ENCODE measurements at places on chromosomes 5 and 9. TPM values are rescaled to one million over a fixed set of nuclear protein-coding genes. Genes with fewer than 3 reads are reported as not detected.

GRCh38 chr9:135131488-135131887 is 44.0 kb downstream of the OLFM1 start:
- H3K4me1 ChIP-seq, result peaks cover 2% of the 10 kb centered on the region
- peaks cover 14% of the 10 kb centered on the region for H3K27me3 ChIP-seq
- H3K27ac ChIP-seq, result no peak overlapping the region
- H3K36me3 ChIP-seq, result no peaks in the 10 kb centered on the region

- H3K27ac ChIP-seq, result no peak overlapping the region
- peak overlapping the region; percentile 79 for H3K4me3 ChIP-seq
- peaks cover 29% of the 10 kb centered on the region for H3K4me1 ChIP-seq
- H3K27me3 ChIP-seq, result peaks cover 77% of the 10 kb centered on the region
- no peak for DNase-seq
Observed at GRCh38 chr5:159096924-159097783, 2.6 kb downstream of the EBF1 start.

GRCh38 chr9:93698140-93698908 is 121.9 kb downstream of the PHF2 start:
- DNase-seq, result no peak
- H3K4me3 ChIP-seq, result no peak overlapping the region
- no peak overlapping the region for H3K27ac ChIP-seq

- no peak overlapping the region for H3K4me3 ChIP-seq
- no peak for DNase-seq
- no peaks in the 10 kb centered on the region for H3K4me1 ChIP-seq
- H3K27me3 ChIP-seq, result no peaks in the 10 kb centered on the region
- no peak overlapping the region for H3K27ac ChIP-seq
Observed at GRCh38 chr9:16501726-16502125, 368.7 kb downstream of the BNC2 start.

GRCh38 chr9:28270156-28270555 is 696.9 kb upstream of the C9orf72 start:
- H3K36me3 ChIP-seq, result no peaks in the 10 kb centered on the region
- H3K4me1 ChIP-seq, result no peaks in the 10 kb centered on the region

DNA sequence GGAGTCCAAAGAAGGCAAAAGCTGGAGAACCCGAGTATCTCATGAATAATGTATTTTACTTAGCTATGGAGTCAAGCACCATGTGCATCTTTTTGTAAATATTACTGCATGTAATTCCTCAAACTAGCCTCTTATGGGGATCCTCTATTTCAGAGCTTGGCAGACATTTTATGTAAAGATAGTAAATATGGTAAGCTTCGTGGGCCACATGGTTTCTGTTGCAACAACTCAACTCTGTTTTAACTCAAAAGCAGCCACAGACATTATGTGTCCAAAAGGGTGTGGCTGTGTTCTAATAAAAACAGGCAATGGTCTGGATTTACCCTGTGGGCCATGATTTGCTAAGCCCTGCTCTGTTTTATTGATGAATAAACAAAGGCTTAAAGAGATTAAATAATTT is 17.3 kb downstream of the DAPK1 start:
- DNase-seq, result no peak
- H3K36me3 ChIP-seq, result no peaks in the 10 kb centered on the region

- no peak overlapping the region for H3K4me3 ChIP-seq
- H3K36me3 ChIP-seq, result no peaks in the 10 kb centered on the region
- no peaks in the 10 kb centered on the region for H3K27me3 ChIP-seq
Observed at GRCh38 chr5:143448518-143448917, 45.0 kb upstream of the NR3C1 start.

- H3K27ac ChIP-seq, result no peak overlapping the region
- H3K4me1 ChIP-seq, result no peaks in the 10 kb centered on the region
- H3K36me3 ChIP-seq, result no peaks in the 10 kb centered on the region
- DNase-seq, result no peak
Observed at GRCh38 chr5:138969323-138970002, 94.3 kb upstream of the LRRTM2 start.

DNA sequence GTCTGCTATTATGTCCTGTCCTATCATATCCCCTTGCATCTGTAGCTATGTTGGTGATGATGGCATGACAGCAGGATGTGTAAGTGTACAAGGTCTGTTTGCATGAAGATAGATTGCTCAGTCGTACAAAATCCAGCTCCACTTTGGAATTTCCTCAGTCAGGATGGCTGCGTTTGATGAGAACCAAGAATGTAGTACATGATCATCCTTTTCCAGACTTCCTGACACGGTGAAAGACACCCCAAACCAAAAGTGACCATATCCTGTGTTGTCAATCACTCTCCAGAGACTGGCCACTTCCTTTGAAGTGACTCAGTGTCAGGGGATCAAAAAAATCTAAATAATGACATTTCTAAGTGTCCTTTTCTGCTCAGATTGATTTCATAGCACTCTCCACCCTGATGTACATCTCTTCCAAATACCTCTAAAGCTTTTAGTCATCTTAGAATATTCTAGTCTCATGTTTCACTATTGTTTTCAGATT is 213.4 kb downstream of the PLK2 start:
- no peak for DNase-seq
- H3K4me3 ChIP-seq, result no peak overlapping the region
- no peaks in the 10 kb centered on the region for H3K4me1 ChIP-seq
- peaks cover 14% of the 10 kb centered on the region for H3K27me3 ChIP-seq

- no peak overlapping the region for H3K4me3 ChIP-seq
- H3K36me3 ChIP-seq, result no peaks in the 10 kb centered on the region
- H3K4me1 ChIP-seq, result no peaks in the 10 kb centered on the region
- DNase-seq, result no peak
- H3K27ac ChIP-seq, result no peak overlapping the region
- H3K27me3 ChIP-seq, result peaks cover 59% of the 10 kb centered on the region
Observed at GRCh38 chr9:942805-943580, 33.5 kb upstream of the DMRT3 start.

DNA sequence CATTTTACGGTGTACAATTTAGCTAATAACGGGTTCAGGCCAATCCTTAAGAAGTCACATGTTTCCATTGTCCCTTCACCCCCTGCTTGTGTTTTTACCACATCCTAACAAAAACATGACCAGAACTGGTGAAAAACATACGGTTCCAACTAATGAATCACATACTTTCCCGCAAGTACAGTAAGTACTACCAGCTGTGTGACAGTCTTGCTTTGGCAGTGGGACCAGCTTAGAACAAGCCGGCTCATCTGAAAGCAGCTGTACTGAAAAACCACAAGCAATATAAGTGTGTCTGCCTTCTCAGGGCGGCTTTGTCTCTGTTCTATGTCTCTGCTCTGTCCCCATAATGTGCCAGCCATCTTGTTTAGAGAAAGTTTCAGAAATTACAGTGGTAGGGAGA is 242.5 kb downstream of the BNC2 start:
- H3K36me3 ChIP-seq, result no peaks in the 10 kb centered on the region
- peaks cover 8% of the 10 kb centered on the region for H3K27me3 ChIP-seq
- H3K4me1 ChIP-seq, result no peaks in the 10 kb centered on the region
- H3K4me3 ChIP-seq, result no peak overlapping the region
- no peak overlapping the region for H3K27ac ChIP-seq

DNA sequence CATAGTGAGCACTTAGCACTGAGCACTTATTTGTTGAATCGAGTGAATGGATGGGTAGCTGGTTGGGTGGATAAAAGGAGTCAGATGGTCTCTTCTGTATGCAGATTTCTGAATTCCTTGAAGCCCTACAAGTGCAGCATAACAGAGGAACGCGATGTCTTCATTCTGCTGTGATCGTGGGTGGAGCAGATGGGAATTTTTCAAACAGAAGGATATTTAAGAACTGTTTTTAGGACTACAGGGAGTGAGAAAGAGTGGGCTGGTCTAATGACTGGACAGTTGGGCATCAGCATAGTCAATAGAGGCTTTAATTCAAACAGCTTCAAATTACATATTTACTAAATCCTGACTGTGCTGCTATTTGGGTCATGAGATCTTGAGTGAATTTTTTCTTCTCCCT is 253.2 kb downstream of the CEMIP2 start:
- no peak overlapping the region for H3K4me3 ChIP-seq
- H3K36me3 ChIP-seq, result no peaks in the 10 kb centered on the region
- H3K27me3 ChIP-seq, result peaks cover 15% of the 10 kb centered on the region
- H3K4me1 ChIP-seq, result no peaks in the 10 kb centered on the region

DNA sequence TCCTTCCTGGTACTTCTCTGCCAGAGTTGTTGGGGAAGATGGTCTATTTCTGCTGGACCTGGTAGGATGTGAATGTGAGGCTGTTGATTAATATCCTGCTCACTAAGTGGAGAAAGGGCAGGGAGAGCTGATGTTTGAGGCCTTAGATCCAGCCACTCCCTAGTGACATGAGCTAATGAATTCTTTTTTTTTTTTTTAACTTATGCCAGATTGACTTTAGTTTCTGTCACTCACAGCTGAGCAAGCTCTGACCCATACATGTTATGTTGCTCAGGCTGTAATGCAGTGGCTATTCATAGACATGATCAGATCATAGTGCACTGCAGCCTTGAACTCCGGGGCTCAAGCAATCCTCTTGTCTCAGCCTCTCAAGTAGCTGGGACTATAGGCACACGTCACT is 75.1 kb upstream of the SPRY4 start:
- no peak for DNase-seq
- H3K27me3 ChIP-seq, result no peaks in the 10 kb centered on the region
- H3K4me1 ChIP-seq, result no peaks in the 10 kb centered on the region
- H3K27ac ChIP-seq, result no peak overlapping the region

- H3K27me3 ChIP-seq, result peaks cover 13% of the 10 kb centered on the region
- no peak overlapping the region for H3K27ac ChIP-seq
- no peaks in the 10 kb centered on the region for H3K36me3 ChIP-seq
- no peak overlapping the region for H3K4me3 ChIP-seq
- DNase-seq, result no peak
- H3K4me1 ChIP-seq, result no peaks in the 10 kb centered on the region
Observed at GRCh38 chr5:71893451-71893850, 174.4 kb downstream of the CARTPT start.

- H3K27me3 ChIP-seq, result no peaks in the 10 kb centered on the region
- H3K27ac ChIP-seq, result no peak overlapping the region
- no peaks in the 10 kb centered on the region for H3K4me1 ChIP-seq
- H3K4me3 ChIP-seq, result no peak overlapping the region
- H3K36me3 ChIP-seq, result no peaks in the 10 kb centered on the region
- DNase-seq, result no peak
Observed at GRCh38 chr5:60366489-60366888, 333.5 kb downstream of the DEPDC1B start.

GRCh38 chr9:129143031-129143927 is 32.1 kb downstream of the PTPA start:
- no peaks in the 10 kb centered on the region for H3K27me3 ChIP-seq
- no peak overlapping the region for H3K27ac ChIP-seq
- H3K36me3 ChIP-seq, result peaks cover 20% of the 10 kb centered on the region
- peak overlapping the region; percentile 48 for H3K4me3 ChIP-seq
- peak; percentile 70 for DNase-seq

DNA sequence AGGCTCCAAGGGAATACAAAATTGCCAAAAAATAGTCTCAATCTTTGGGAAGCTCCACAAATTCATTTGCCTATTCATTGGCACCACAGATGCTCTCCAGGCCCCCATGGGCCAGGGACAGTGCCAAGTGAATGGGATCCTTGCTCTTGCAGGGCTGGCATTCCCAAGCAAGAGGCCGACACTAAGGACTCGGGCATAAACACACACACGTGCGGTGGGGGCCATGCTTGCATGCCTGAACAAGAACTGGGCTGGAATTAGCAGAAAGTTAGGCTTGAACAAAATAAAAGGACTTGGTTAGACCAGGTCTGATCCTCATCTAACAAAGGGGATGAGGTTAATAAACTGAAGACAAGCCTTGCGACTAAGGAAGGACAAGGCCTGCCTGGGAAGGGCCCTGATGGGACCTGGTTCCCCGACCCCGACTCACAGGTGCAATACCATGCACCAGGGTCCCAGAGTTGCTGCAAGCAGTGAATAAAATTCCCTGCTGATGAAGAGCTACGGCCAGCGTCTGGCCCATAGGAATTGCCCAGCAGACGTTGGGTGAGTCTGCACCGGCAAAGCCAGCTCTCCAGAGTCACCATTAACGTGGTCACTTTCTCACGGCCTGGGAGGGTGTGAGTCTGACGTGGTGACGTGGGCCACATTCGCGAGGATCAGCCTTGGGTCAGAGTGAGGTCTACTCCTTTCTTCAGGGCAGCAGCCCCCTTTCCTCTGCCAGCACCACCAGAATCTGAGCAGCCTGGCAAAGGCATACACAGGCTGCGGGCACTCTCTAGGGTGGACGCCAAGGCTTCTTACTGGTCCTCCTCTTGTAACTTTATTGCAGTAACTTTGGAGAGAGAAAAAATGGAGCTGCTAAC is 77.4 kb upstream of the FCN1 start:
- no peak for DNase-seq
- no peaks in the 10 kb centered on the region for H3K36me3 ChIP-seq
- no peak overlapping the region for H3K4me3 ChIP-seq

GRCh38 chr5:173094012-173094661 is 38.0 kb downstream of the CREBRF start:
- peaks cover 42% of the 10 kb centered on the region for H3K4me1 ChIP-seq
- H3K4me3 ChIP-seq, result no peak overlapping the region
- H3K36me3 ChIP-seq, result peaks cover 15% of the 10 kb centered on the region
- no peak overlapping the region for H3K27ac ChIP-seq

DNA sequence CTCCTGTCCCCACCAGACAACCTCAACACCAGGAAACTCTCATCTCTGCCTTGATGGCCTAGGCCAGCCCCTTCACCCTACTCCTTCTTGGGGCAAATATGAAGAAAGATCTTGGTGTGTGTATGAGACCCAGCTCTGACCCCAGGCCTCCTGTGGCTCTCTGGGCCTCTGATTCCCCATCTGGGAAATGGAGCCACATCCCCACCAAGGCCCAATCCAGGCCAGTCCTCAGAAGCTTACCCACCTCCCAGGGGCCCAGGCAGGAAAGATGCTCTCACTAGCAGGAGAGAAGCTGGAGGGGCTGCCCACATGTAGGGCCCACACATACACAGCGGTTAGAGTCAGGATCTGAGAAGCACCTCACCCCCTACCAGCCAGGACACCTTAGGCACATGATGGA is 38.9 kb downstream of the BICD2 start:
- H3K4me3 ChIP-seq, result no peak overlapping the region
- H3K27ac ChIP-seq, result no peak overlapping the region
- no peaks in the 10 kb centered on the region for H3K36me3 ChIP-seq
- peaks cover 3% of the 10 kb centered on the region for H3K4me1 ChIP-seq
- no peak for DNase-seq

- H3K4me1 ChIP-seq, result peaks cover 20% of the 10 kb centered on the region
- peaks cover 23% of the 10 kb centered on the region for H3K36me3 ChIP-seq
Observed at GRCh38 chr9:93121316-93122241, 12.5 kb downstream of the NINJ1 start.

Gene CCL21
- not detected for total RNA-seq

Gene AJM1
- 3.1 TPM for total RNA-seq

Gene ANKRD34B
- total RNA-seq, result not detected

Gene SLC6A18
- not detected for total RNA-seq

Gene ANKRD31
- total RNA-seq, result 0.99 TPM

Gene LHFPL2
- 0.40 TPM for total RNA-seq

Gene PCDHGA4
- not detected for total RNA-seq

Gene ACSL6
- 4.6 TPM for total RNA-seq
